SHP77 treated with DMSO at 0.1 percent for 48 hours (cell line): ENCODE measurements at places on chromosomes 13 and 19.

- DNase-seq: no peak
Observed at GRCh38 chr13:41004875-41005693, 14.0 kb downstream of the ELF1 start.

GRCh38 chr19:1082165-1082927 lies 12.8 kb downstream of the POLR2E start:
- peak; percentile 45 for DNase-seq

DNA sequence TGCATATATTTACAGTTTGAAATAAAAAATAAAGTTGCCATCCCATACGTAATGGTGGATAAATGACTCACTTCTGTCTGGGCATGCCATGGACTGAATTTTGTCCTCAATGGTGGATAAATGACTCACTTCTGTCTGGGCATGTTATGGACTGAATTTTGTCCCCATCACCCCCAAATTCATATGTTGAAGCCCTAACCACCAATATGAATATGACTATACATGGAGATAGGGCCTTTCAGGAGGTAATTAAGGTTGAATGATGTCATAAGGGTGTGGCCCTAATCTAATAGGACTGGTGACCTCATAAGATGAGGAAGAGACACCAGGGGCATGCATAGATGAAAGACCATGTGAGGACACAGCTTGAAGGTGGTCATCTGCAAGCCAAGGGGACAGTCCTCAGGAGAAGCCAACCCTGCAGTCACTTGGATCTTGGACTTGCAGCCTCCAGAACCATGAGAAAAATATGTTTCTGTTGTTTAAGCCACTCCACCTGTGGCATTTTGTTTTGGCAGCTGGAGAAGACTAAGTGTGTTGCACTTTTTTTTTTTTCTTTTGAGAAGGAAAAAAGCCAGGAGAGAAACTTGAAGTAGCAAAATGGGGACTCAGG lies 41.8 kb downstream of the RFC3 start:
- no peak for DNase-seq

- no peak for DNase-seq
Observed at GRCh38 chr13:40170091-40170490, 496.4 kb downstream of the FOXO1 start.

DNA sequence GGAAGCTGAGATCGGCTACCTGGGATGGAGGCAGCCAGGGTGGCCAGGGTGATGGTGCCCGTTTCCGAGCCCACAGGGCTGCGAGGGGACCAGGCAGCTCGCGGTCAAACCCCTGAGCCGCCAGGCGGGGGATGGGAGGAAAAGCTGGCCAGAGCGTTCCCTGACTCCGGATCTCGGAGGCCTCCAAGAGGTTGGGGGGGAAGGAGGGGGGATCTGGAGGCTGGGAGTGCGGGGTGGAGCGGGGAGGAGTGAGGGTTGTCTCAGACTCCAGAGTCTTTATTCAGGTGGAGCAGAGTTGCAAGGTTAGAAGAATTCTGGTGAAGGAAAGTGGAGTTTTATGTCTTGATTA lies 1.1 kb downstream of the CACNG7 start:
- DNase-seq: no peak

DNA sequence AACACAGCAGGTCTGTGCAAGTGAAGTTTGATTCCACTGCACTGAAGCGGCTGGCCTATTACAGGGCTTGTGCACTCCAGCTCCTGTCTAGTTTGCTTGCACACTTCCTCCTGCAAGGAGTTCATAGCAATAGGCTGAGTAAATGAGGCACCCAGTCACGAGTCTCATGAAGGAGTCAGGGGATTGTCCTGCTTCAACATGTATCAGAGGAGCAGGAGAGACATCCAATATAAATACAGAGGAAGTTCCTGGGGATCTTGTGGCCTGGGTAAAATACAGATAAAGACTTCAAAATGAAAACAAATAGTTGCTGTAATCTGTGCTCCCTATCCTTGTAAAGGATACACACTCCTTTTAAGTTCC lies 259.9 kb downstream of the SLITRK1 start:
- DNase-seq: no peak

GRCh38 chr13:100658363-100658762 lies 16.2 kb downstream of the TMTC4 start:
- DNase-seq: no peak

- DNase-seq: no peak
Observed at GRCh38 chr13:32113532-32113931, 82.0 kb downstream of the FRY start.

- DNase-seq: no peak
Observed at GRCh38 chr19:48290771-48291488, 21.0 kb downstream of the ZNF114 start.

GRCh38 chr13:62837895-62838294 lies 1422.2 kb upstream of the PCDH20 start:
- DNase-seq: no peak

- DNase-seq: no peak
Observed at GRCh38 chr13:51820016-51820597, 16.1 kb upstream of the DHRS12 start.
